Common myeloid progenitor, CD34-positive (primary cell): ENCODE measurements at places on chromosomes 2 and 18.

DNA sequence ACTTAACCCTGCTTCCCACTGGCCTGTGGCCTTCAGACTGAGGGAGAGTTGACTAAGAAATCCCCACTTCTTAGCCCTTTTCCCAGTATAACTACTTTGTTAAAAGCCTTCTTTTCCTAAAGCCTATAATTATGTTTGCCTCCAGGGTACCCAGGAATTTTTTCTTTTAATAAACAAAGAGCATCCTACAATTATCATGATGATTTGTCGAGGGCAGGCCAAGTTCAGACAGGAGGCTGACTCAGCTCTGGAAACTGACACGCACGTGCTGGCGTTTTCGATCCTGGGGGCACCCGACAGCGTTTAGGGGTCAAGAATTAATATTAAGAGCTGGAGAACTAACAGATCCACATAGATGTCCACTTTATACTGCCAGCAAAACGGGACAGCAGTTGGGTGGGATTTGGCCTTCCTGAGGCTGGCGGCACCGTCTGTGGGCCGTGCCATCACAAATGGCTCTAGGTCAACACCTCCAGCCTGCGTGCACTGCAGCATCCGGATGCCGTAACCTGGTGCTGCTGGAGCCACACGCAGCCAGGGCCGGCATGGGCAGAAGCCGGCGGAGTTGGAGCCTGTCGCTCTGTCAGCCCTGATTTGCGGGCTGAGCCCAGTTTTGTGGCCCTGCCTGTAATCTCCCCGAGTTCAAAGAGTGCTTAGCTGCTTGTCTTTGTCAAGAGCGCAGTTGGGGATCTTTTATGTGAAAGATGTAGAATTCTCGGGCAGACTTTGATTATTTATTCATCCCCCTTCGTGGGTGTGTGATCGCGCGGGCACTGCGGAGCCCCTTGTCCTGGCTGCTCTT is 191.0 kb downstream of the GLI2 start:
- no peak overlapping the region for H3K27ac ChIP-seq
- no peaks in the 10 kb centered on the region for H3K27me3 ChIP-seq
- H3K4me1 ChIP-seq, result no peaks in the 10 kb centered on the region
- no peak for DNase-seq
- H3K36me3 ChIP-seq, result no peaks in the 10 kb centered on the region

DNA sequence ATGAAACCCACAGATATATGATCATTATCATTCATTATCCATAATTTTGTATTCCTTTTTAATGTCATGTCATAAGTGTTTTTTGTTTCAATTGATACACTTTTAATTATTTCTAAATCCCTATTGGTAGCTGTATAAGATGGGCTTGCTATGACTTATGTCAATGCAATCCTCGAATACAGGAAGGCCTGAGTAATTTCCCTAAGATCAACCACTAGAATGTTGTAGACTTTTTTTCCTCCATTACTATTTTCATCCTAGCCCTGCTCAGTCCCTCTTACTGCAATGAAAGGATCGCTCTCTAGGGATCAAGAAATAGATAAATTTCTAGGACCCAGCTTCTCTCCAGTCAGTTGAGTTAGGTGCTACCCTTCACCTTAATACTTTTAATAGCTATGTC is 186.3 kb downstream of the KCNE4 start:
- H3K27me3 ChIP-seq, result no peaks in the 10 kb centered on the region
- no peaks in the 10 kb centered on the region for H3K36me3 ChIP-seq
- no peak overlapping the region for H3K4me3 ChIP-seq
- H3K27ac ChIP-seq, result no peak overlapping the region
- H3K4me1 ChIP-seq, result no peaks in the 10 kb centered on the region

GRCh38 chr18:32049393-32050171 is 31.0 kb downstream of the RNF125 start:
- peak; percentile 72 for DNase-seq
- no peaks in the 10 kb centered on the region for H3K27me3 ChIP-seq
- peak overlapping the region; percentile 51 for H3K27ac ChIP-seq
- peaks cover 27% of the 10 kb centered on the region for H3K4me1 ChIP-seq

DNA sequence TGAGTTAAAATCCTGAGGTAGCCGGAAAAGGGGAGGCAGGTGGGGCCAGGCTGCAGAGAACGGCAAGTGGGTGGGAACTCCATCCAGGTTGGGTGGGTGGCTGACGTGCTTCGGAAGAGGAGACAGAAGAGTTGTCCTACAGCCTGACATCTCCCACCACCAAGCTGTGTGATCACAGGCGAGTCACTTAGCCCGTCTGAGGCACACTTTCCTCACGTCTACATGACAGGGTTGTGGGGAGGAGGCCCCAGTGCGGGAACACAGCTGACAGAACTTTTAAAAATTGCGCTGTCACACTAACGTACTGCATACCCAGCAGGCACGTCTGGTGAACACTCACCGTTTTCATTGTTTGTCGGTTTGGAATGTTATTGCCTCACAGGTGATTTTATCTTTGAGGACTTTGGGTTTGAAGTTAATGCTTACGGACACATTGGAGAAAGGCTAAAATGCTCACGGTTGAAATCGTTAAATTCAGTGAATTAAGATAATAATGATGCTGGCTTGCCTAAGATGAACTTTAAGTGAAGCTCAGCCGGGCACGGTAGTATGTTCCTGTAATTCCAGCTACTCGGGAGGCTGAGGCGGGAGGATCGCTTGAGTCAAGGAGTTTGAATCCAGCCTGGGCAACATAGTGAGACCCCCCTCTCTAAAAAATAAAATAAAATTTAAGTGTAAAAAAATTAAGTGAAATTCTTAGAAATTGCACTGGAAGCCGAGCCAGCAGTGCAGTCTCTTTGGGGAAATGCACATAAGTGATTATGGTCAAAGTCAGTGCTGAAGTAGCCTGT is 8.9 kb downstream of the EMILIN2 start:
- H3K27me3 ChIP-seq, result no peaks in the 10 kb centered on the region
- H3K4me3 ChIP-seq, result no peak overlapping the region
- peaks cover 2% of the 10 kb centered on the region for H3K36me3 ChIP-seq
- no peak overlapping the region for H3K27ac ChIP-seq
- peaks cover 25% of the 10 kb centered on the region for H3K4me1 ChIP-seq

GRCh38 chr18:43934781-43935471 is 657.6 kb upstream of the SYT4 start:
- no peak overlapping the region for H3K27ac ChIP-seq
- H3K27me3 ChIP-seq, result no peaks in the 10 kb centered on the region
- no peak for DNase-seq
- no peak overlapping the region for H3K4me3 ChIP-seq
- no peaks in the 10 kb centered on the region for H3K36me3 ChIP-seq

GRCh38 chr2:217585362-217585761 is 417.4 kb downstream of the TNS1 start:
- H3K4me3 ChIP-seq, result no peak overlapping the region
- no peak overlapping the region for H3K27ac ChIP-seq
- no peaks in the 10 kb centered on the region for H3K36me3 ChIP-seq
- peaks cover 5% of the 10 kb centered on the region for H3K27me3 ChIP-seq
- DNase-seq, result no peak
